GM19239 (cell line): ENCODE measurements at places on chromosomes 12 and 14.

DNA sequence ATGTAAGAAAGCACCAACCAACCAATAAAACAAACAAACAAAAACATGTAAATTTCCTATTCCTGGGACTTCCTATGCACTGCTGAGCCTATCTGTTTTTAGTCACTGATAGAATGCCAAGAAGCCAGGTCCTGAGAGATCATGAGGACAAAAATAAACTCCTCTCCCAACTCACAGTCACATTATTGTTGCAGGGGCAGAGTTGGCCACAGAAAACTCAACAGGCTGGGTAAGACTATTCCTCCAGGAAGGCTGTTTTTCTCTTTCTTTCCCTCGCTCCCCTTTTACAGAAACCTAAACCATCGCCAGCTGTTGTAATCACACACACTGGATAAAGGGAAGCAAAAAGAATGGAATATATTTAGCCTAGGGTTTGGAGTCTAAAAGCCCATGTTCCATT, 55.8 kb upstream of the METAP2 start:
- no peak for DNase-seq

- no peak for DNase-seq
Measured at GRCh38 chr12:64525461-64526160, 73.7 kb downstream of the TBK1 start.

- no peak for DNase-seq
Measured at GRCh38 chr12:31118347-31119191, 44.9 kb downstream of the DDX11 start.

GRCh38 chr14:91358025-91358319, 59.6 kb downstream of the CCDC88C start:
- no peak for DNase-seq

DNA sequence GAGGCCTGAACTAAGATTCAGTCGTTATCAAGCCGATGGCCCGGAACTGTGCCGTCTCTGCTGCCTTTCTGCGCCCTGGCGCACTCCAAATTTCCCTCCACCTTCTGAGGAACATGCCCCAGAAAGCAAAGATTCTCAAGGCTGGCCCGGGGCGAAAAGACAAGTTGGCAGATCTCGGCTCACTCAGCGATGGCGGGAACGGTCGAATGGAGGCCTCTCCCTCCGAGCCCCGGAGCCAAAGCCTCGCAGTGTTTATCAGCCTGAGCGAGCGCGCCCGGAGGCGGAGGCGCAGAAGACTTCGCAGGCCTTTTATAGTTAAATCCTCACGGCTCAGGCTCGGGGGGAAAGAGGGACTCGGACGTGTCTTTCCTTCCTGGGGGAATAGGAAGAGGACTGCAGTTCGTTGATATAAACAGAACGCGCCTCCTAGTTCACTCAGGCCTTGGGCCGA, 5.6 kb downstream of the TBX5 start:
- no peak for DNase-seq

GRCh38 chr12:81958406-81958805, 199.3 kb upstream of the PPFIA2 start:
- DNase-seq = no peak

DNA sequence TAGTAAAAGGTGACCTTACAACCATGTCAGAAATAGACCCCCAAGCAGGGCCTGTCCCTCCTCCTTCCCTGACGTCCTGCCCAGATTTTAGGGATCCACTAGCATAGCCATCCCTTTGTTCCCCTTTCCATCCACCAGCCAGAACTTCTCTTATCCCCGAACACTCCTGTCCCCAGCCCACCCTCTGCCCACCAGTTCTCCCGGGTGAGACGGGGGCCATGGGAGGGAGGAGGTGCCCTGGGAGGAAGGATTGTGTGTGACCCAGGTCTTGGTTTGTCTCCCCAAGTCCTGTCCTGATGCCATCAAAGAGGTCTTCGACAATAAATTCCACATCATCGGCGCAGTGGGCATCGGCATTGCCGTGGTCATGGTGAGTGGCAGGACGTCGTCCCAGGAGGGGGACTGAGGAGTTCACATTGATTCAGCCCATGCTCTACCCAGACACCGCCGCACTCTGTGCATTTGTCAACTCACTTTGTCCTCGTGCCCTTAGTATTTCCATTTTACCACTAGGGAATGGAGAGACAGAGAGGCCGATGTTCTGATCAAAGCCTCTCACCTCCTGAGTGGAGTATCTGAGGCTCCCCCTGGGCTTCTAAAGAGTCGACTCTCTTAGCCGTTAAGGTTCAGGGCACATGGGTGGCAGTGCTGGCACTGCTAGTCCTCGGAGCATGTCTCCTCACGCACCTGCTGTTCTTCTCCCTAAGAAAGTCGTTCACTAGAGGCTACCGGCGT, 35.9 kb downstream of the CD9 start:
- DNase-seq = no peak

- no peak for DNase-seq
Measured at GRCh38 chr12:94206886-94207285, 58.5 kb downstream of the PLXNC1 start.

DNA sequence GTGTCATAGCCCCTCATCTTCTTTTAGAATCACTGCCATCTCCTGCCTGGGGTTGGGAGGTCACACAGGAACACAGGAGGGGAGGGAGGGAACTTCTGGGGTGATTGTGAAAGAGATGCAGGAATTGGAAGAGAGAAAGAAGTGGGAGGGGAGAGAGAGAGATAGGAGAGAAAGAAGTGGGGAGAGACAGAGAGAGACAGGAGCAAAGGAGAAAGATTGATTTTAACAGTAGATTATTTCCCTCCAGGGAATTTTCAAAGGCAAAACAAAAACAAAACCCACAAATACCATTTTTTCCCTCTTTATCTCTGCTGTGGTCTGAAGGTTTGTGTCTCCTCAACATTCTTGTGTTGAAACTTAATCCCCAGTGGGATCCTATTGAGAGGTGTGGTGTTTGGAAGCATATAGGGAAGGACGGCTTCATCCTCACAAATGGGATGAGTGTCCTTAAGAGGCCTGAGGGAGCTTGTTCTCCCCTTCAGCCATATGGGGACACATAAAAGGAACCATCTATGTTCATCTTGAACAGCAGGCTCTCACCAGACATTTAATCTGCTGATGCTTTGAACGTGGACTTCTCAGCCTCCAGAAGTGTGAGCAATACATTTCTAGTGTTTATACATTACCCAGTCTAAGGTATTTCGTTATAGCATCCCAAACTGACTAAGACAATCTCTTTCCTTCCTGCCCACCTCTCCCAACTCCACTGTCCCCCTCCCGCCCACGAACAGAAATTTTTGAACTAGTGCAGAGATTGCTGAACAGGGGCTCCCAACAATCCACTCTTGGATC, 134.9 kb upstream of the MAX start:
- DNase-seq = no peak

DNA sequence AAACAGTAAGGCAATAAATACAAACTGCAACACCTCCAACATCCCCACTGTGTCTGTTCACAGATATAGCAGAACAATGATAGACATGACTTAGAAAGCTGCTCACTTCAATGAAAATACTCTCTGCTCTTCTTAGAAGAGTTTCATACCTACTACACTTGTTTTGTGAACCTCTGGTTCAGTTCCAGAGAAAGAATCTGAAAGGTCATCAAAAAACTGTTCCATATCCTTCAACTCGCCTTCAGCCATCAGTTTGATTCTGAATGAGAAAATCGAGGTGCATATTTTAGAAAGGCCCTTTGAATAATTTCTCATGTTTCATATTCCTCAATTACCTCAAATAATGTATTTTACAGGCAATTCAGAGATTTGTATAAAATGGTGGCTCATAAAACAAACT, 5.5 kb downstream of the ANAPC5 start:
- no peak for DNase-seq

GRCh38 chr12:68959891-68960464, 27.0 kb upstream of the CPM start:
- no peak for DNase-seq

GRCh38 chr14:44609876-44610510, 102.9 kb upstream of the FSCB start:
- no peak for DNase-seq

DNA sequence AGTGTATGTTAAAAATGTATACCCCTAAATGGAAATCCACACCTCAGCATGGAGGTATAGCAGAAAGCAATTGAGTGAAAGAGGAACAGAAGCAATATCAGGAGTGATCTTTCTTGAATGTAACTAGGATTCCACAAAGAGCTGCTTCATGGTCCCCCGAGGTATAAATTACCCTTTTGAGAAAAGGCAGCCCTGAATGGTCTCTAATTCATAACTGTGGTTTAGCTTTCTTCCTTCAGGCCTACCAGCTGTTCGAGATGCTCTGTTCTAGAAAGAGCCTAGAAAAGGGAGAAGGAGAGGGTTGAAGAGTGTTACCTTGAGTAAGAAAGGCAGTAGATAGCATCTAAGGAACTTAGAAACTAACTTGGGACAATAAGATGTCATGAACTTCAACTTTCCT, 42.9 kb upstream of the CSRNP2 start:
- no peak for DNase-seq

- no peak for DNase-seq
Measured at GRCh38 chr14:80695869-80696268, 245.7 kb downstream of the CEP128 start.

GRCh38 chr12:121165316-121165715, 32.6 kb downstream of the P2RX7 start:
- no peak for DNase-seq

GRCh38 chr12:59928416-59928815, 332.6 kb downstream of the SLC16A7 start:
- no peak for DNase-seq

- DNase-seq = no peak
Measured at GRCh38 chr14:65833267-65833880, 420.8 kb downstream of the FUT8 start.

- no peak for DNase-seq
Measured at GRCh38 chr14:54046250-54046649, 89.6 kb upstream of the BMP4 start.

GRCh38 chr14:93183596-93184317, 940 bp downstream of the MOAP1 start:
- no peak for DNase-seq

DNA sequence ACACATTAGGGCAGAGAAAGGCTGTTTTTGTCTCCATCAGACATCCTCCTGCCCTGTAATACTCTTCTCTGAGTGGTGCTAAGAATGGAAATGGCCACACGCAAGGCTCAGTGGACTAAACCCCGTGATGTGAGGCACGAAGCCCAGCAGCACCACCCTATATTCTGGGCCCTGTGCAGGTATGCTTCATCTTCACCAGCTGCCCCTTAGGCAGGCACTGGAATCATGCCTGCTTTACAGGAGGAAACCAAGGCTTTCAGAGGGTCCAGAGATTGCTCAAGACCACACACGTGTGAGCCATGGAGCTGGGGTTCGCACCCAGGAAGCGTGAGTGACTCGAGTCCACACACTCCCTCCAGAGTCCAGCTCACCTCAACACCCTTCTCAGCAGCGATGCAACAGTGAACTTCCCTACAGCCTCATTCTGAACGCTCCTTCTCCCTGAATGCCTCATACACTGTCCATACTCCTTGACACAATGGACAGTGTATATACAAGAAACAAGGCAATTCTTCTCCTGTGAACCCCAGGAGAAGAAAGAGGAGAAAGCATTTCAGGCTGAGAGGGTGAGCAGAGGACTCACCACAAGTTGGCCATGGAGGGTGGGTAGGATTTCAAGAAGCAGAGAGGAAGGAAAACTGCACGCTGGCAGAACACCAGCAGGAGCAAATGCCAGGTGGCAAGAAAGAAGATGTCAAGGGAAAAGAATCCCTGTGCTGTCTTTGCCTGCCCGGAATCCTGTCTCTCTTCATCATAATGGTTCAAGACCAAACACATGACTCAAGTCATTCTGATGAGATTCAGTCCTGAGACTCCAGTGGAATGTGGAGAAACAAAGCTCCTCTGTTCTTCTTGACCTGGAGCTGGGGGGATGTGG, 39.1 kb downstream of the NT5DC3 start:
- no peak for DNase-seq

DNA sequence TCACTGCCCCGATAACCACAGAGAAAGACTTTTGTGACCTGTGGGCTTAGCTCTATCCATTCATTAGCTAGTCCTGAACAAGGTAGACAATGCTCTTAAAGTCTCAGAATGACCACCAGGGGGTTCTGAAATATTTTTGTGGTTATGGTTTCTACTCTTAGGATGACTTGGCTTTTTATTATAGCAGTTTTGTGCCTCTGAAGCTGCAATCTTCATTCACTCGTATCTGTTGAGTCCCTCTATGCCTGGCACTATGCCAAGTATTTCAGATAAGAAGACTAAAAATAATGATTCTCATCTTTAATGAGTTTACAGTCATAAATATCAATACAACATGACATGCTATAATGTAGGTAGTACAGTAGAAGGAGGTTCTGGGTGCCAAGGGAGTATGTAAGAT, 130.8 kb upstream of the TRHDE start:
- no peak for DNase-seq

- no peak for DNase-seq
Measured at GRCh38 chr12:120115692-120116440, 687 bp downstream of the RAB35 start.

DNA sequence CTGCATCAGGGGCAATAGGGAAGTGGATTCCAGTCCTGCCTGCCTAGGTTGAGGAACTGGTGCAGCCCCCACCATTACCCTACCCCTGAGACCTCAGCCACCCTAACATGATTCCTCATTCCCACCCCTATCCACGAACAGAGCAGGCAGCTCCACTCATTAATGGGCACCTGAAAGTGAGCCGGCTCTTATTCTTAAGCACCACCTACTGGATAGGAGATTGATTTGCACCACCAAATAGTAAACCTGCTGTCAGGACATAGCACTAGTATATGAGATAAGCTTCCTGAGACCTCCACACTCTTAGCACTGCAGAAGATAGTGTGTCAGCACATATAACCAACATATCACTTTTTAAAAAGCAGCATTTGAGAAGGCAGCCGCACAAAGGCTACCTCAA, 573.2 kb downstream of the SOX5 start:
- DNase-seq = no peak

GRCh38 chr12:356276-356988, 32.7 kb downstream of the KDM5A start:
- DNase-seq = no peak

GRCh38 chr14:95519699-95520098, 3.2 kb upstream of the SYNE3 start:
- no peak for DNase-seq

- DNase-seq = no peak
Measured at GRCh38 chr14:29735459-29735858, 192.2 kb downstream of the PRKD1 start.

- no peak for DNase-seq
Measured at GRCh38 chr12:12051668-12052067, 19.1 kb upstream of the BCL2L14 start.

- no peak for DNase-seq
Measured at GRCh38 chr14:46646796-46647195, 4.8 kb downstream of the RPL10L start.

GRCh38 chr12:21541773-21542172, 15.7 kb downstream of the SPX start:
- no peak for DNase-seq

DNA sequence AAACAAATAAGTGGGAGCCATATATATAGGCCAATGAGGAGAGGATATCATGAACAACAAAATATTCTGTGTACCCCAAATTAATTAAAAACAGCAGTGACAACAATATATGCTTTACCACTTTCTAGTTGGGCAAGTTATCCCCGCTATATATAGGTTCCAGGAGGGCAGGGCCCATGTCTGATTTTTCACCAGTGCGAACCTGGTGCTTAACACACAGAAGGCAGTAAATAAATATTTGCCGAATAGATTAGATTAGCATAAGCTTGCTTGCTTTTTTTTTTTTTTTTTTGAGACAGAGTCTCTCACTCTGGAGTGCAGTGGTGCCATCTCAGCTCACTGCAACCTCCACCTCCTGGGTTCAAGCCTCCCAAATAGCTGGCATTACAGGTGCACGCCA, 3.4 kb upstream of the MIP start:
- no peak for DNase-seq

GRCh38 chr12:103462675-103463074, 33.1 kb downstream of the C12orf42 start:
- no peak for DNase-seq
